ENCODE measurements at places on chromosomes 5 and 9.

DNA sequence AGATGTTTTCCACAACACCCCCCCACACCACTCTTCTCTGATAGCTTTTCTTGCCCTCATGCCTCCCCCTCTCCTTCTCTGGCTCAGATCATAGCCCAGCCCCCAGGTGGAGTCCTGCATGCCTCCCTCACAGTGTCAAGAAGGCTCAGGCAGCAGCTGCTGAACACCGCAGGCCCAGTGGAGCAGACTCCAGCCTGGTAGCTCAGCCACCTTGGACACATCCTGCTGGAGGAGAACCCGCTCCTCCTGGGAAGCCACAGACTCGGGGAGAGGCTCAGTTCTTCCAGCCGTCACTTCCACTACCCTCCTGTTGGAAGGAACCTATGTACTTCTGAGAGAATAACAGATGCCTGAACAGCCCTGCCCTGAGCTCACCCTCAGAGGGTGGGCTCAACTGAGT, 143.4 kb downstream of the SPOCK1 start:
- DNase-seq = no peak

GRCh38 chr9:70526902-70527301, 112.4 kb upstream of the KLF9 start:
- no peak for DNase-seq

- DNase-seq = no peak
Observed at GRCh38 chr5:94010814-94011213, 269.4 kb upstream of the POU5F2 start.

GRCh38 chr5:32654427-32654826, 56.7 kb upstream of the NPR3 start:
- DNase-seq = no peak

- peak; percentile 88 for DNase-seq
Observed at GRCh38 chr5:33231935-33232334, 208.8 kb upstream of the TARS1 start.

- no peak for DNase-seq
Observed at GRCh38 chr5:14441641-14442040, 140.0 kb upstream of the OTULINL start.

DNA sequence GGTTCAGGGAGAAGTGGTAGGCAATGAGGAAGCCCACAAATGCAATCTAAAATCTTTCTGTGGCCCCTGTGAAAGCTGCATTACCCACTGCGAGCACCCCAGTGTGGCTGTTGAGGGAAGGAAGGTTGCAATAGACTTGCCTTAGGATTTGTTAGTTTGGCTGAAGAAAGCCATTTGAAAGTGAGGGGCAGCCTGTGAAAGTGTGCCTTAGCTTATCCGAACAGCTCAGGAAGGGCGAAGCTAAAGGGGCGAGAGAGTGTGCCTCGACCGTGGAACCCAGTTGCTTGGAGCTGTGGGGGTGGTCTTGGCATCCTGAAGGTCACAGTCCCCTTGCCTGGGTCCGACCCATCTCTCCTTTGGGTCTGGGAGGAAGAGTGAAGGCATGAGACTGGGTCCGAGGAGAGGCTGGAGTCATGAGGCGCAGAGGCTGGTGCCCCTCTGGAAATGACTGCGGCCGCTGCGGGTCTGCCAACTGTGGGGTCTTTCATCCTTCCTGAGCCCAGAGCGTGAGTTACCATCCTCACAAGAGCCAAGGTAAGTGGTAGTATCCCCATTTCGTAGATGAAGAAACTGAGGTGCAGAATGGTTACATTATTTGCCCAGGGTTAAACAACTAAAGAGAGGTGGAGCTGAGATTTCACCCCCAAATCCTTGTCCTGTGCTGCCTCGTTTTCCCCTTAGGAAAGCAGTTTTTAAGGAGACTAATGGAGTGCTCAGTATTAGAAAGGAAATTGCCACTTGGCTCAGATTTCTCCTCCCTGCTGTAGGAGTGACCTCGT, 24.4 kb downstream of the SLC25A25 start:
- no peak for DNase-seq

DNA sequence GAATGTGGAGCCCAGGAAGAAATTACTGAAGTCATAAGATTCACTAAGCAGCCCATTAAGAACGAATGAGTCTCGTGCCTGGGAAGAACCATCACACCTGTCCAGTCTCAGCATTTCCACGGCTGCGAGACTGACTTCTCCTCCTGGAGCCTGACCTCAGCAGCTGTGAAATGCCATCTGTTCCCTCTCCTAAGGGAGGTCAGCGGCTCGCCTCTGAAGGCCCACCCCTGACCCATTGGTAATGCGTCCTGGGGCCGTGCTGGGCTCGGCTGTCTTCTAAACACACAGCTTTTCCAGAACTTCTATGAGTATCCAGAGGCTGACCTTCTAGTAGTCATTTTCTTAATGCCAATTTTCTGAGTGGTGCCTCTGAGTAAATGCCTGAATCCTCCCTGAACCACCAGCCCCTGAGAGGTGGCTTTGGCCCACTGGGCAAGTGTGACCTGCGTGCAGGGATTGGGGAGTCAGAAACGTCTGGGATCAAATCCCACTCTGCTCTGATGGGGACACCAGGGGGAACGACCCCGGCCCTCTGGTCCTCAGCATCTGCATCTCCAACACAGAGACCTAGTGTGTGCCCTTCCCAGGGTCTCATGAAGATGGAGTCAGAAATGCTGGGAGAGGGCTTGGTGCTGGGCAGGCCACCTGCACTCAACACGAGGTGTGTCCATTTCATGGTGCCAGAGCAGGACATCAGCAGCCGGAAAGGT, 5.7 kb downstream of the SLC6A3 start:
- no peak for DNase-seq

GRCh38 chr9:4293293-4293941, 6.5 kb downstream of the GLIS3 start:
- DNase-seq = peak; percentile 97

GRCh38 chr9:96515621-96516470, 65.9 kb downstream of the HABP4 start:
- peak; percentile 53 for DNase-seq

GRCh38 chr5:158177146-158177545, 318.2 kb upstream of the CLINT1 start:
- no peak for DNase-seq

DNA sequence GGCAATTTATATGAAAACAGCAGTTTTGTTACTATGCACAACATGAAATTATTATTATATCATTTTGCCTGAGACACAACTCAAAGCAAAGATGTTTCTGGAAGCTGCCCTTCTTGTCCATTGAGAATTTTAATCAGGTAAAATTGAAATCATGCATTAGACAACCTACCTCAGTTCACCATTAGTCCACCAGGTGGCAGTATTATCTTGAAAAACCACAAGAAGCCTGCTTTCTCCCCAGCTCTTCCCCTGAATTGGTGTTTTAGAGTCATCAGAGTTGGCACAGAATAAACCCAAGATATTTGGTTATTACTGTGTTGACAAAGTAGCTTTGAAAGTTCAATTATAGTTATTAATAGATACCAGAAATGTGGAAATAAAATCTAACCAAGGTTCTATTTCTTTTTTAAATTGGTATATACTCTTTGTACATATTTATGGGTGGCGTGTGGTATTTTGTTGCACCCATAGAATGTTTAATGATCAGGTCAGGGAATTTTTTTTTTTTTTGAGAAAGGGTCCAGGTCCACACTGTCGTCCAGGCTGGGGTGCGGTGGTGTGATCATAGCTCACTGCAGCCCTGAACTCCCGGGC, 25.7 kb downstream of the UTP15 start:
- DNase-seq = peak; percentile 87

GRCh38 chr5:139410121-139410992, 6.5 kb upstream of the SPATA24 start:
- no peak for DNase-seq

GRCh38 chr9:15642369-15642962, 89.6 kb downstream of the CCDC171 start:
- DNase-seq = peak; percentile 35

DNA sequence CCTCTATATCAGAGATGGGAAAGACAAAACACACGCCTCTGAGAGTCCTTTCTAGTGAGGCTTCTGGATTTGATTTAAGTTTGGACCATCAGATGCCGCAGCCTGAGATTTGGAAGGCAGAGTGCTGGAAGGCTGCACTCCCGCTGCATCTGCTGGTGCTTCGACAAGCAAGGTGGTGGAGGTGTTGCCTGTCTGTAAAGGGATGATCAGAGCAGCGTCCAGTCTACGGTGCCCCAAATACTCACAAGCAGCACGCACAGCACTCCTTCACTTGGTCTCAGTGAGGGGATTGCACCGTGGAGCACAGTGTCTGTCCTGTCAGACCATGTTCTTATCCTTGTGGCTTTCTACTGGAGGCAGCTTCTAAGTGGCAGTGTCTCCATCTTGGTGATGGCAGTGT, 221.4 kb downstream of the GADD45G start:
- DNase-seq = no peak

DNA sequence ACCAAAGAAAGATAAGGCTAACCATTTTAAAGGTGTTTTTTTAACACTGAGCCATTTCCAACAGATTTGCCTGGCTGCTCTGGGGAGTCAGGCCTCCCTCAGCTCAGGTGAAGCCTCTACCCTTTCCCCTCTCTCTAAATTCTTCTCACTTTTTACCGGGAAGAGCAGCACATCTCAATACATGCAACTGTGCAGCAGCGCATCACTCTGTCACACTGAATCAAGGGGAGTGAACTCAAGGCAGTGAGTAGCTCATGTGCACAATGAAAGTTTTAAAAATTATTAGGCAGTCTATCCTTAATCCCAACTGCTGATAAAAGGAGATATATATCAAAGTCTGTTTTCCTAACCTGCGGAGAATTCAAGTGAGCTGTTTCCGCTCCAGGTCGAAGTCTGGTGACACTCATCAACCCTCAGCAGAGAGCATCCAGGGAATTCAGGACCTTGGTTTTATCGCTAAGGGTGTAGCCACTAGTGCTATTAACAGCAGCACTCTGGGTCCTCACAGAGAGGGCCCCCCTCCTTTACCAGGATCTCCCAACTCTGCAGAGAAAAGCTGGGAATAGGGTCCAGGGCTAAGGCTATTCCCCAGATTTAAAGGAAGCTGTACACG, 1.0 kb downstream of the CEMIP2 start:
- DNase-seq = no peak

All from fibroblast of upper back skin (primary cell).